ENCODE measurements at places on chromosomes 2 and 18.

DNA sequence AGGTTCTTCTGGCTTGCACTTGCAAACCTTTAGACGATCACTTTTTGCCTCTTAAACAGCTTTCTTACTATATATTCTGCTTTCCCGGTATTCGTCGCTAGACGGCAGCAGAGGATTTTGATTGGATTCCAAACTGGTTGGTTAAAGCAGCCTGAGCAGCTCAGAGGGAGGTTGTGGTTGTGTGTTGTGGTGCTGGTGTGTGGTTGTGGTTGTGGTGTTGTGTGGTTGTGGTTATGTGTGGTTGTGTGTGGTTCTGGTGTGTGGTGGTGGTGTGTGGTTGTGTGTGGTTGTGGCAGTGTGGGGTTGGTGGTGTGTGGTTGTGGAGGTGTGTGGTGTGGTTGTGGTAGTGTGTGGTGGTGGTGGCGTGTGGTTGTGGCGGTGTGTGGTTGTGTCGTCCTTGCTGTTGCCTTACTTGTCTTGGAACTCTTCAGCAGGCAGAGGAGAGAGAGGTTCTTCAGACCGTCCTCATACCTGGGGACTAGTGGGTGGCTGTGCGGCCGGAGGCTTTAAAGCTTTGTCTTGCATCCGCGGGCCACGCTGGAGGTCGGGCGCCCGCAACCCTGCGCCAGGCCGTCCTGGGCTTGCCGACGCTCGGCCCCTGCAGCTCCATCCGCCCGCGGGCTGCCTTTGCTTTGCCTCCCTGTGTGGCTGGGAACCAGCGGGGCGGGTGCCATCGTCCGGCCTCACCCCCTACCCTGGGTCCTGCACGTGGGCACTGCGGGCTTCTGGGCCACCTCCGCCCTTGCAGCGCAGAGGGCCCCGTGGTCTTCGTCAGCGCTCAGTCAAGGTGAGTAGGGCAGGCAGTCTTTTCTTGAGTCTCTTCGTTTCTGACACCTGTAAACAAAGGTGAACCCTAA is 190.8 kb downstream of the ARHGAP28 start:
- peak; percentile 62 for DNase-seq

DNA sequence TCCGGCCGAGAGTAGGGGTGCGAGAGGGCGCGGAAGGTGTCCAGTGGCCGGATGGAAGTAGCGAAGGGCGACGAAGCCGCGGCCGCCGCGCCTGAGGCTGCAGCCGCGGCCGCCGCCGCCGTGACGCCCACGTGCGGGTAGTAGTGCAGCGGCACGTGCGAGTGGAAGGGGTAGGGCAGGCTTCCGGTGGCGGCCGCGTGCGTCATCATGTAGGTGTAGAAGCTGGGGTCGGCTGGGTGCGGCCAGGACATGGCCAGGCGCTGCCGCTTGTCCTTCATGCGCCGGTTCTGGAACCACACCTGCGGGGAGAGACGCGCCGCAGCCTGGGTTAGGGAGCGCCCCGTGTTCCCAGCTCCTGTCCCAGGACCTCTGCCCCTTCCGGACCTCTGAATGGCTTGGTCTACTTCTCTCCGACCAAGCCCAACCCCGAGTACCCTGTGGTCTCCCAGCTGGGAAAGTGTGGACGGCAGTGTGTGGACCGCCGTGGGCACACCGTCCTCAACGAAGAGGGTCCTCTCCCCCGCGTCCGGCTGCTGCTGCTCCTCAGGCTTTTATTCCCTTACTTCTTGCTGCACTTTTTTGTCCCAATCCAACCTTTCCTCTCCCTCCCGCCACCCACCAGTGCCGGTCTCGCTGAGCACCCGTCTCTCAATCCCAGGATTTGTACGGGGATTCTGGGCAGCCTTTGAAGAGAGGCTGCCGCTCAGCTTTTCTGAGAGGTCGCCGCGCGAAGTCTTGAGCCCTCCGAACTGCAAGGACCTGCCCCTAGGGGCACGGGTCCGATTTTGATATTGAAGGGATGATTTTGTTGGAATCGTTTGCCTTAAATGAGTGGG is 3.0 kb downstream of the EVX2 start:
- no peak for DNase-seq

DNA sequence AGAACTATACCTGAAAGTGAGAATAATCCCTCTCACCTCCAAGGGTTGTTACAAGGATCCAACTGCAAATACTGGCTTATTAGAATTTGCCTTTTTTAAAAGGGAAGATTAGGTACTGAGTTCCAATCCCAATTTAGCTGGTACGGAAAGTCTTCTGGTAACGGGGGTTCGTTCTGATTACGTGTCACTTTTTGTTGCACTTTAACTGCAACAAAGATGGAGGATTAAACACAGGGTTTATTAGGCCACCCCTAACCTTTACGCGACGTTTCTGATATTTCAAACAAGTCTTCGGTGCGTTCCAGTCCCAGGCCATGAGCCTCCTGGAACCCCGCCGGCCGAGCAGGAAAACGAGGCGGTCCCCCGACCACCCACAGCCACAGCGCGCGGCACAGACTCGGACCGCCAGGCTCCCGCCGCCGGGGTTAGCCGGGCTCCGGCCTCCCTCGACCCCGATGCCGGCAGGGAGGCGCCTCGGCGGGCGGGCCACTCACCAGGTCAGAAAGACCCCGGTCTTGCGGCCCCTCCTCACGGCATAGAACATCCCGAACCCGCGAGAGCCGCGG is 411 bp downstream of the RNASEH1 start:
- DNase-seq = no peak

DNA sequence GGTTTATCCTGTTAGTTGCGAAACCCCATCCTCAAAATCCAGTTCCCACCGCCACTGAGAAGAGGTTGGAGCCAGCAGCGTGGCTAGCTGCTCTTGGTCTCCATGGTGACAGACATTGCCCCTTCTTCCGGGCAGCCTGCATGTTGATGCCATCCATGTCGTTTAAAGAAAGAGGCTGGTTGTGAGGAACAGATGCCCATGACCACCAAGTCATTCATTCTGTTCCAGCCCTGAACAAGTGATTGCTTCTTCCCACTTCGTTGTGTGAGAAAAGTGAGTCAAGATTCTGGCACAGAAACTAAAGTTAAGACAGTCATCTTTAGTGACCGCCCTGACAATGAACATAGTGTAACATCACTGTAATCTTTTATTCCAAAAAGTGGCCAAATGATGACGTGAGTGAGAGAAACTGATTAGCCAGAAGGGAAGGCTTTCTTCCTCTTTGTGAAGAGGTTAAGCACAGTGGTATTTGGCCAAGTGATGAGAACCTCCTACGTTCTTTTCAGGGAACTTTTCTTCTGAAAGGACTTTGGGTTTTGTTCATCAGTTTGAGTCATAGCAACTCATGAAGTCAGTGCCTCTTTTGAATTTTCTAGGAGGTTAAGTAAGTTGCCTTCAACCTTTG is 272.5 kb downstream of the GALR1 start:
- no peak for DNase-seq

GRCh38 chr18:44744161-44745121 is 63.8 kb downstream of the SETBP1 start:
- DNase-seq = no peak

DNA sequence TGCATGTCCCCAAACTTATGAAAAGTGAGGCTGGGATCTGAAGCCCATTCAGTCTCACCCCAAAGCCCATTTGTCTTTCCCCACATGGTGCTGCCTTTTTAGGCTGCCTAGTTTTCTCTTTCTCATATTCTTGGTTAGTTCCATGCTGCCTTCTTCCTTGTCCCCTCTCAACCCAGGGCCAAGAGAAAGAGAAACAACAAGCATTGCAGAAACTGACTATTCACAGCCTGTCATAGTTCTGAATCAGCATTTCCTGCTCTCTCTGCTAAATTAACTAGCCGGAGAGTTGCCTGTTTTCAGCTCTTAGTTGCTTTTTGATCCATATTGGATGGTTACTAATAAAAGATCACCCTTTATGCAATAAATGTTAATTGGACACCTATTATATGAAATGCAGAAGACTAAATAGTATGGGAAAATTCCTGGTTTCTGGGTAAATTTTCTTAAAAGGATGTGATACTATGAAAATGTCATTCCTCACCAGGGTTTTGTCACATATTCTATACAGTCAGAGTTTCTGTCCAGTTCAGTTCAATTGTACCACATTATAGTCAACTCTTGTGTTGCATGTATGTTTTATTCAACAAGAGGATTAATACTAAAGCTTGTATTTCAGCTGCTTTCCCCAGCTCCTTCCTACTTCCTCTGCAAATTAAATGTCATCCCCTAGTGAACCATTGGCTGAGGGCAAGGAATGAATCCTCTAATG is 246.5 kb downstream of the GALR1 start:
- DNase-seq = no peak

- no peak for DNase-seq
Measured at GRCh38 chr18:77203851-77204250, 45.8 kb upstream of the GALR1 start.

DNA sequence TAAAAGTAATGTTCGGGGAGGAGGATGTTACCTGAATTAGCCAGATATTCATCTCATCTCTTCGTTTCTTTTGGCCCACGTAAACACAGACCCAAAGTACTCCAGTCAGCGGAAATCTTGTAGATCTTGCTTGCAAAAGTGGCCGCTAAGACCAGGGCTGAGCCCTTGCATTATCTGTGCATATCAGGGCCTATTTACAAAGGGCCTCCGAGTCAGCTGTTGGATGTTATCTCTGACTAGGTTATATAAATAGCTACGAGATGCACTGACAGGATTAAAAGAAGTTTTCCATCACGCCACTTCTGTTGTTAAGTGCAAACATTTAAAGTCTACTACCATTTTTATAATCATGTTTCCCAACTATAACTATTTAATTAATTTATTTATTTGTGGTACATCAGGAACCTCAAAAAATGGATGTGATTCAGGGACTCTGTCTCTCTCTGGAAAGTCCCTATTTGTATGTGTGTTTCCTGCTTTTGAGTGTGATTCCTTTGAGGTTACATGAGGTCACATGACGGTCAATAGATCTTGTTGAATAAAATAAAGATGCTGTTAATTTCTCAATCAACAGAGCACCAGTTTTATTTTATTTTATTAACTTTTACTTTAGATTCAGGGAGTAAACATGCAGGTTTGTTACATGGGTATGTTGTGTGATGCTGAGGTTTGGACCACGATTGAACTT is 46.8 kb upstream of the MBOAT2 start:
- DNase-seq = no peak

DNA sequence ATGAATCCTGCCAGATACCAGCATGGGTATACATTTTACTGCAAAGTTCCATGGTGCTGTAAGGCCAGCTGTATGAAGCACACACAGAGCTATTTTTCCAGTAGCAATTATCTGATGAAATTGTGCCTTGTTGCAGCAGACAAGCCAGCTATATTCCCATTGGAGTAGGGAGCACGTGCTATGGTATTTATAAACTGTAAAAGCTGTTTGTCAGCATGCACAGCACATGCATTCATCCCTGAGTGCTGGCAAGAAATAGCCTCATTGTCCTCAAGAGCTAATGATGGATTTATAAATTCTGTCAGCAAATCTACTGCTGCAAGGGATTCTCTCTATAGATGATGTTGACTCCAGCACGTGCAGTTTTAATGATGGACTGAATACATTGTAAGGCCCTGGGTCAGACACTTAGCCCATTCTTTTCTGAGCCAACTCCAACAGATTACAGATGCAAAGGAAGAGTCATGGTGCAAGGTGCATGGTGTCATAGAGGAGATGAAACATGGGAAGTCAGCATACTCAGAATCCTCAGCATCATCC is 61.7 kb downstream of the KCNS3 start:
- no peak for DNase-seq
